ENCODE measurements at places on chromosomes 11 and 22.

DNA sequence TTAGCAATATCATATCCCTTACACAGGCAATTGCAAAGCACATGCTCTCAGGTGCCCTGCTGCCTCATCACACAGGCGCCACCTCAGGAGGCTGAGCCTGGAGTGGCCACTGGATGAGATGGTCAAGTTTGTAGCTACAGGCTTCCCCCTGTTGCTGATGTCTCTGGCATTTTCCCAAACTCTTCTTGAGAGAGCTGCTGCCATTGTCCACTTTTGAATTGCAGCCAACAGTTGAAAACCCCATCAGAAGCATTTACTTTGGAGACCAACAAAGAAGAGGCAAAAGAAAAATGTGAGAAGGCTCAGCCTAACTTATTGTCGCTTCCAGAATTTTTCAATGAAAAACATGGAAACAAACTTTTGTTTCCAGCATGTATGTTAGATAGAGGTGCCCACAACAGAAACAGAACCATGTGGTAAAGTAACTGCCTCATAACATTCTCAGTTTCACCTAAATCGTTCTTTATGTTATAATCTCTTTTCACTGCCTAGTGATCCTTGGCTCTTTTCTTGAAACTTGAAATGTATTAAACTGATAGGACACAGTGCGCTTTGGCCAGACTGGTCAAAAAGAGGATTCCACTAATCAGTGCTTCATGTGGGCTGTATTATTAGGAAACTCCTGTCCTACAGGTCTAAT lies 47.6 kb upstream of the OR8B8 start:
- no peak for DNase-seq

- DNase-seq, result no peak
These were observed 23.0 kb downstream of the CDON start for GRCh38 chr11:126039485-126040271.

DNA sequence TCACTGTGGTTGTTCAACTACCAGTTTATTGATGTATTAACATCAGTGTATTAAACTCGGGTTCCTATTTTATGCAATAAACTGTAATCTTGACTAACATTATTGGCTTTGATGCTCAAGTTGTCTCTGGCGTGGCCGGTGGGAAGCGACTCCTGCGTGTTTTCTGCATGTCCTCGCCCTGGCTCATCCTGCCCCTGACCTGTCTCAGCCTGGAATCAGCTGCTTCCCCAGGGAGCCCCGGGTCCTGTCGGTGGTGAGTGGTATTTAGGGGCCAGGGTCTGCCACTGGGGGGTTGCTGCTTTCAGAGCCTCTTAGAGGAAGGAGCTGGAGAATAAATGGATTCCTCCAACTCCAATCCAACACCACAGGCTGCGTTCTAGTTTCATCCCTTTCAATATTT lies 22.5 kb downstream of the IFITM10 start:
- DNase-seq, result no peak

- no peak for DNase-seq
These were observed 401.6 kb downstream of the BUD13 start for GRCh38 chr11:116371146-116371545.

DNA sequence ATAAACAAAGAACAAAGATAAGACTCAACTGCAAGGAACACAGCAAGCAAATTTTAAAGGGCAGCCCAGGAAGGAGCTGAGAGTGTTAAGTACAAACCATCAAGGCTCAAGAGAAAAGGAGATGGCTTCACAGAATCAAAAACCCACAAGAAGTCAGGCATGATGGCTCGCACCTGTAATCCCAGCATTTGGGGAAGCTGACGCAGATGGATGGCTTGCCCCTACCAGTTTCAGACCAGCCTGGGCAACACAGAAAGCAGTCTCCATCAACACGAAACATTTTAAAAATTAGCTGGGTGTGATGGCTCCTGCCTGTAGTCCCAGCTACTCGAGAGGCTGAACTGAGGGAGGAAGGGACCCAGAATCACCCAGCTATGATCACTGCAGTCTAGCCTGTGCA lies 32.6 kb downstream of the MAPK1 start:
- DNase-seq, result no peak

- no peak for DNase-seq
These were observed 133.0 kb downstream of the RAB38 start for GRCh38 chr11:88042238-88042637.

GRCh38 chr11:130020323-130020722 lies 17.7 kb upstream of the PRDM10 start:
- DNase-seq, result no peak
